GM19239 (cell line): ENCODE measurements at places on chromosomes 2 and 18.

DNA sequence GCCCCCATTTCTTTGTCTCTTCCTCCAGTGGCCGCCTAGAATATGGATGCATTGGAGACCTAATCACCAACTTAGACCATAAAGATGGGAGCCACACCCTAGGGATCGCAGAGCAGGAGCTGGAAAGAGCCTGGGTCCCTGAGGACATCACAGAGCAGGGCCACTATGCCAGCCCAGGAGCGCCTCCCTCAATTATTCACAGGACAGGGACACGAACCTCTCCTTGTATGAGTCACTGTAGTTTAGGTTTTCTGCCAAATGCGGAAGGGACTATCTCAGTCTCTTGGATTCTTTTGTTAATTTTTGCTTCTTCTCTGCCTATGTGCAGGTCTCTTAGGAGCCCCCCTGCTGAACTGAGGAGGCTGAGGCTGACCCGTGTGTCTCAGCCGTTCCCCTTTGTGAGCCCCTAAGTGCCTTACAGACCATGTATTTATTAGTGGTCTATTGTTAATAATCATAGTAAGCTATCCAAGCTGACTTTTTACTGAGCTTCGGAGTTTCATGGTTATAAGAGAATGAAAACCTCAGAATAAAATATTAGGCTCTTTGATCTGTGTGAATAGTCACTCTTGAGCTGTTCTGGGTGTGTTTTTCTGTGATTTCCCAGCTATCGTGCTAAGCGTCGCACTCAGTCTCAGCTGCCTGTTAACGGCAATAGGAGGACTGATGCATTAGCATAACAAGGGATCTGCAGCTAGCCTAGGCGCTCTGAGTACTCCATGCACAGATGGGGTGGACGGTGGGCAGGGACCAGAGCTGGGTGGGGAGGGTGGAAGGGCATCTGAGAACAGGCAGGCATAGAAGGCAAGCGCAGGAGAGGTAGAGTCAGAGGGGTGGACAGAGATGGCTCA, 12.7 kb upstream of the PTPN4 start:
- no peak for DNase-seq

DNA sequence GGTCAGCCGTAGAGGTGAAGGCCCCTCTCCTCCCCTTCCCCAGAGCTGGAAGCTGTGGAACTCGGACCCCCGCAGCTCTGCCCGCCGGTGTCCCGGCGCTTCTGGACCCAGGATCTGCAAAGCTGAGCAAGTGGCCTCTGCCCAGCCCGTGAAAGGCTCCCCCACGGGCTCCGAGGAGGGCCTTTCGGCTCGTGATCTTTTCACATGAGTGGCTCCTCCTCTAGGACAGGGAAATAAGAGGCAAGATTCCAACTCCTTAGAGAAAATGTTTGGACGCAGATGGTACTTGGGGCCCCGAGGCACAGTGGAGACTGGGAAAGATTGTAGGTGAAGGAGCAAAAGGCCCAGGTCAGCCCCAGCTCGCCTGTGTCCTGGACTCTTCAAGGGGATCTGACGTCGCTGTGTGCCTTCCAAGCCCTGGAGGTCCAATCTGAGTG, 48.2 kb upstream of the SP3 start:
- DNase-seq, result no peak

- DNase-seq, result no peak
These were observed 319.4 kb upstream of the RBMS1 start for GRCh38 chr2:160812830-160813505.

- DNase-seq, result no peak
These were observed 25.0 kb upstream of the MSGN1 start for GRCh38 chr2:17791121-17791816.

DNA sequence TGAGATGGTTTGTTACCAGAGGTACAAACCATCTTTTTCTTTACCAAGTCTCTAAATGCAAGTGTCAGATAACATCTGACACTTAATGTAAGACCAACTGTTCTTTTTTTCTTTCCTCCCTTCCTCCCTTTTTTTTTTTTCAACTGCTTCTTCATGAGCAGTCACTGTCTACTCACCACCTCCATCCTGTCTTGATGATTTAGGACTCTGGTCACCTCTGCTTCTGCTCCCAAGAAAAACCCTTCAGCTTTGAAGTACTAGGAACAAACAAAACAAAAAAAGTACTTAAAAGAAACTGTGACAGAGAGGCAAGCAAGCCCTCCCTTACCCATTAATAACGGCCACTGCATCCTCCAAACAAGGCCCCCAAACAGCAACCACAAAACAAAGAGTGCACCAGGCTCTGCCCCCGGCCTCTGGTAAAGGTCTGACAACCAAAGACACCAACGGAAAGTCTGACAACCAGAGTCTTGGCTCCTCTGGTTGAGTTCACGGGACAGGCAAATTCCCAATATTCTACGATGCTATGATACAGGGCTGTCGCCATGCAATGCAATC, 141.0 kb downstream of the ARL4C start:
- DNase-seq, result no peak

GRCh38 chr2:54866868-54867267, 143.4 kb downstream of the EML6 start:
- DNase-seq, result no peak

DNA sequence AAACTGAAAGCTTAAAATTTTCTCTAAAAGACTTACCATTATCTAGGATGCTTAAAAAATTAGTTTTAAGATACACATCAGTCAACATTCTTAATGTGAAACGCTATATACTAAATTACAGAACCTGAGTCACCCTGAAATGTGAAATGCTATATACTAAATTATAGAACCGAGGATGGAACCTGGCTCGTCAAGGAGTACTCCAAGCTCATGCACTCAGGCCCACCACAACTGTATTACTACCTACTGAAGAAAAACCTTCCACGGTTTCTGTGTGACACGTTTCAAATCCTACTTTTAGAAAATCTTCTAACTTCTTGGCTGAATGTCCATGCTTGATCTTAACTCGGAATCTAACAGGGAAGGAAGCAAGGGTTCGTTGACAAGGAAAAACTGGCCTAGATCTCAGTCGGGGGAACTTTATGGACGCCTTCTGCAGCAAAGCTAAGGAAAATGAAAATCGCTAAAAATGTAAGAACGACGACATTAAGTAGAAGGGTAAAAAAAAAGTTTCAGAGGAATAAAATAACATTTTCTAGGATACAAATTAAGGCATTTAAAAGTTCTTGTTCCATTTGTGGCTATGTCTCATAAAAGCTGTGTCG, 1.4 kb downstream of the PRKD3 start:
- DNase-seq, result no peak

GRCh38 chr2:124973396-124973795, 948.3 kb downstream of the CNTNAP5 start:
- DNase-seq, result no peak

- DNase-seq, result no peak
These were observed 44.4 kb downstream of the NETO1 start for GRCh38 chr18:72823345-72823744.

GRCh38 chr18:49677081-49677480, 115.2 kb downstream of the LIPG start:
- no peak for DNase-seq

GRCh38 chr2:161992531-161992930, 81.5 kb downstream of the DPP4 start:
- DNase-seq, result no peak

DNA sequence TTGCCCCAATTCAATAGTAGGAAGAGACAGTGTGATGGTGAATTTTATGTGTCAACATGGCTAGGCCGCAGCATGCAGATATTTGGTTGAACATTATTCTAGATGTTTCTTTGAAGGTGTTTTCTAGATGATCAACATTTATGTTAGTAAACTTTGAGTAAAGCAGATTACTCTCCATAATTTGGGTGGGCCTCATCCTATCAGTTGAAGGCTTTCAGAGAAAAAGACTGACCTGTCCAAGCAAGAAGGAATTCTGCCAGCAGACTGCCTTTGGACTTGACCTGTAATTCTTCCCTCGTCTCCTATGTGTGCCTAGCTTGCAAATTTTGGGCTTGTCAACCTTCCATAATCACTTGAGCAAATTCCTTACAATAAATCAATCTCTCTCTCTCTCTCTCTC, 8.3 kb upstream of the GRP start:
- no peak for DNase-seq

DNA sequence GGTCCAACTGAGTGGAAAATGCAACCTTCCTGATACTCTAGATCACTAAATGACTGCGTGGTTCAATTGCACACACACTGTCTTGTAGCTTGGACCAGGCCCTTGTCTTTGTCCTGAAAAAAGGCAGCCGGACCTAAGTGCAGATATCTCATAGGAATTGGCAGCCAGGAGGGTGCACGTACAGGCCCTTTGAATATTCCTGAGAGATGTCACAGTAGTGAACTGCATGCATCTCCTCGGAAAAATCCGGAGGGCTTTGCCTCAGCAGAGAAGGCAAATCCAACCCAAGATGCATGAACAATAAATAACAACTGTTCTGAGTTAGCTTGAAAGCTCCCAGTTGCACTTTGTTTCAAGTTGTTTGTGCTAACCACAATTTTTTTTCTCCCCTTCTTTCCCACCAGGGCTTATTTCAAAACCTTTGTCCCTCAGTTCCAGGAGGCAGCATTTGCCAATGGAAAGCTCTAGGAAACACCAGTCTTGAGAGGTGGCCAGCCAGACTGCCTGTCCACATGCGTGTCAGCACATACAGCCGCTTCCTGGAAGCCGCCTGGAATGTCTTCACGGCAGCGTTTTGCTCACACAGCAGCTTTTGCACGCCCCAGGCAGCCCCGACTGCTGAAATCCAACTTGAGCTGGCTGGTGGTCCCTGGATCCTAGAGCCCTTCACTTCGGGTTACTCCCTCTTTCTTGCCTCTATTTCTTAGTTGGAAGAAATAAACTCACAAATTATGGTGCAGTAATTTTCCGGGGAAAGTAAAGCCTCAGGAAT, 54.4 kb upstream of the FOSL2 start:
- no peak for DNase-seq

- no peak for DNase-seq
These were observed 70.5 kb downstream of the FMNL2 start for GRCh38 chr2:152405206-152406118.

GRCh38 chr18:54919412-54919811, 39.8 kb downstream of the CCDC68 start:
- DNase-seq, result no peak

DNA sequence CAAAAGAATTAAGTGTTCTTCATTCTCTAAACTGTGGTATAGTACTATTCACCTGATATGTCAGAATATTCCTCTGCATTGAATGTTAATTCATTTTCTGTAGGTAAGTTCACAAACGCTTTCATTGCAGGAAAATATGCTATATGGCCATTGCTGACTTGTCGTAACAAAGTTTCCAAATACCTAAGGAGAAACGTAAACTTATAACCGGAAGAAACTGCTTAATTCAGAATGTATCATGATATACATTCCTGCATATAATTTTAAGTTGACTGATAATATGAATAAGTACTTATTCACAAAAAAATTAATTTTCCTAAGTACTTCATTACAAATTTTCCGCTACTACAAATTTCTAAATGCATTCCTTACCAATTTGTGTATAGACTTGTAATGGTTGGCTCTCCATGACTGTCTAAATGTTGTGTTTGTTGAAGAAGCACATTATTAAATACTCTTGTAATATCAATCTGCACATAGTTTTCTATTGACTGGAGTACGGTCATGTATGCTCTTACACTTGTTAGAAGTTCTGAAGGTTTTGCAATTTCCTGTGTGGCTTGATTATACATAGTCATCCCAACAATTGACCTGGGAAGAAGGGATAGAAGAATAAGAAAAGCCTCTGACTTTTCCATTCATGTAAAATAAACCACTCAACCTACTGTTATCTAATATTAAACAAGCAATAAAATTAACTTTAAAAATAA, 85.4 kb downstream of the NCKAP1 start:
- DNase-seq, result no peak

DNA sequence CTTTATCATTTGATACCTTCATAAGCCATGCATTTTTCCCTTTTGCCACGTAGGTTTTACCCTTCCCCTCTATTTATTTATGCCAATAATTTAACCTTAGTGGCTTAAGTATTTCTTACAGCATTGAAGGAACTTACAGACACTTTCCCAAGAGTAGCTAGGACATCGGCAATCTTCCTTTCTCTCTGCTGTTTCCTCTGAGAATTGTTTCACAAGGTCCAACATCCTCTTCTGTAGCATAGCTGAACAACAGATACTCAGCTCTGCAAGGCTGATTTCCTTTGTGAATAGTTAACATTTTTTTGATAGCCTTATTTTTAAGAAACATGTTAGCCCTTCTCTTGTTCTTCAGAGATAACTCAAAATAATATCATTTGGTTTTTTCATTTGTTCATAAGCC, 1.1 kb upstream of the GCA start:
- no peak for DNase-seq

DNA sequence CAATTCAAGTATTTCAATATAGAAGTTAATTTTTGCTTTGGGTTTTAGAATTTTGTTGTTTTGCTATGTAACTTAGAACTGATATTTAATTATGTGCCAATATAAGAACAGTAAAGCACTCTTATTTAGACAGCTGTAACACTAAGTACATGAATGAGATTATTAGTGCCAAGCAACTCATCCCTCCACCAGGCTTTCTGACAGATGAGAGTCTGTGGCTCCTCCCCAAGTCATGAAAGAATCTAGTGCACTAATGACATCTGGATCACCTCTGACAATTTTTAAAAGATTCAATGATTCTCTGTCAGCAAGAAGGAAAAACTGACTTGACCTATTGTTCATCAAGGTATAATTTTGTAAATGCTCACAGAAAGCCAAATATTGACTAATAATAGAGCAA, 67.8 kb downstream of the TMEFF2 start:
- no peak for DNase-seq

DNA sequence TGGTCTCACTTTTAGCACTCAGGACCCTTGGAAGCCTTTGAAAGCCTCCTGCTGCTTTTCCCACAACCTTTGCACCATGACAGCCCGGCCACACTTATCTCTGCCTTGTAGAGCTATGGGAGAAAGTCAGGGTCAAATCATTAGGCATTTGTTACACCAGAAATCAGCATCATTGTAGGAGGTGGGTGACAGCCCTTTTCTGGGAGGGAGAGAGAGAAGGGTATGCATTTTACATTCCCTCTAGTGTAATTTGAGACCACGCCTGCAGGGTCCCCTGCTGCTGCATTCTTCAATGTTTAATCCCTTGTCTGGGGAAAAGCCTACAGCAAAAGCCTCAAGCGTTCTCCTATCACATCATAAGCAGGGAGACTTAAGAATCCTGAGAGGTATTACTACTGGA, 766.8 kb upstream of the FAM98A start:
- DNase-seq, result no peak

DNA sequence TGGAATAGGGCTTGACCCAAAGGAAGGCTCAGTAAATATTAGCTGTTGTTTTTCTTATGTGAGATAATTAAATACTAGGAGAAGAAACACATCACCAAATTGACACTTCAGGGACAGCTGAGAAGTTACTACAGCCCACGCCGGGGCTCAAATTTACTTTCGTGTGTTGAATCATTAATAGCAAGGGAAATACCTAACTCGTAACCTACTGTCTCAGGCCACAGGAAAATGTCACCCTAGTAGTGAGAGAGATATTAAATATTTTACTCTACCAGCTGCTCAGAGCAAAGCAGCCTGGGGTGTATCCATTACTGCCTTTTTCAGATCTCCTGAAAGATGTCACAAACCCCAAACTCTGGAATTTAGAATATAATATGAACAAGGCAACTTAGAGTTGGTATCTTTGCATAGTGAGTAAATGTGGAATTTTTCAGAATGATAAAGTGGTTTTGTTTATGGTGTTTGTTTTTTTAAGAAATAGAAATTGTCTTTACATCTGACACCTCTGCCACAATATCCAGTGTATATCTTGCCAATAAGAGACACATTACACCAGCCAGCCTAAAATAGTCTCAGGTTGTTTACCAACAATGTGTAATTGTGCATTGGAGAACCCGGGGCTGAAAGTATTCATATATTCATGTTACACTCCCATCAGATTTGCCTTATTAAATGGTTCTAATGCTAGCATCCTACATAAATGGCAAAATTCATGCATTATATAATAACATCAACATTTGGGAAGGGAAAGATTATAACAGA, 48.4 kb downstream of the ATP8B1 start:
- DNase-seq, result peak; percentile 28
